ENCODE measurements at places on chromosomes 11 and 22.

DNA sequence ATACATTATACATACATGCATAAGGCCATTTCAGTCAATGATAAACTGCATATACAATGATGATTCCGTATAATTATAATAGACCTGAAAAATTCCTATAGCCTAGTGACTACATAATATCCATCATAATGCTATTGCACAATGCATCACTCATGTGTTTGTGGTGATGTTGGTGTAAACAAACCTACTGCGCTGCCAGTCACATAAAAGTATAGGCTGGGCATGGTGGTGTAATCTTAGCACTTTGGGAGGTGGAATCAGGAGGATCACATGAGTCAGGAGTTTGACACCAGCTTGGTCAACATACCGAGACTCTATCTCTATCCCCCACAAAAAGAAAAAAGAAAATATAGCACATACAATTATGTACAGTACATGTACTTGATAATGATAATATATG is 163.7 kb upstream of the DDI1 start:
- DNase-seq = no peak

GRCh38 chr11:23124996-23125395 is 264.7 kb upstream of the CCDC179 start:
- no peak for DNase-seq

DNA sequence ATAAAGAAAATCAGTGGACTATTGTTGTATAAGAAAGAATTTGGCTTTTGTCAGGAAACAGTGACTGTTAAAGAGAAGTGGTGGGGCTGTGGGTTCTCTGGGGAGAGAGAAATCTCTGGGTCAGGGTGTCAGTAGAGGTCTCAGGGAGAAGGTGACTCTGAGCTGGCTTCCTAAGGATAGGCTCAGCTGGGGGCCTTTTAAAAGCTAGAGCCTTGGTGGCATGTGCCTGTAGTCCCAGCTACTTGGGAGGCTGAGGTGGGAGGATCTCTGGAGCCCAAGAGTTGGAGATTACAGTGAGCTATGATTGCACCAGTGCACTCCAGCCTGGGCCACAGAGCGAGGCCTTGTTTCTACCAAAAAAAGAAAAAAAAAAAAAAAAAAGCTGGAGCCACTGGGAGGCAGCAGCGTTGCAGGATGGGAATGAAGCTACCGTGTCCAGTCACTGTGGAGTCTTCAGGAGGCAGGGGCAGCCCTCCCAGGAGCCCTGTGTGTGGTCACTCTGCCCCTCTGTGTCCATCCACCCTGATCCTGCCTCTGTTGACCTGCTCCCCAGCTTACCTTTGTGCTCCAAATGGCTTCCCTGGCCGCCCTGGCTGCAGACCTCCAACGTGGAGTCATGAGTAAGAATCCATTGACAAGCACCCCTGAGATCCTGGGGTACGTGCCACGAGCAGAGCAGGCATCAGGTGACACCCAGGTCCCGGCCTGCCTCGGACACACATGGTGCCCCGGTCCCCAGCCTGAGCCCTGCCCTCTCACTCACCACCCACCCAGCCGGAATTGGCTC is 5.4 kb upstream of the MIF start:
- peak; percentile 23 for DNase-seq

DNA sequence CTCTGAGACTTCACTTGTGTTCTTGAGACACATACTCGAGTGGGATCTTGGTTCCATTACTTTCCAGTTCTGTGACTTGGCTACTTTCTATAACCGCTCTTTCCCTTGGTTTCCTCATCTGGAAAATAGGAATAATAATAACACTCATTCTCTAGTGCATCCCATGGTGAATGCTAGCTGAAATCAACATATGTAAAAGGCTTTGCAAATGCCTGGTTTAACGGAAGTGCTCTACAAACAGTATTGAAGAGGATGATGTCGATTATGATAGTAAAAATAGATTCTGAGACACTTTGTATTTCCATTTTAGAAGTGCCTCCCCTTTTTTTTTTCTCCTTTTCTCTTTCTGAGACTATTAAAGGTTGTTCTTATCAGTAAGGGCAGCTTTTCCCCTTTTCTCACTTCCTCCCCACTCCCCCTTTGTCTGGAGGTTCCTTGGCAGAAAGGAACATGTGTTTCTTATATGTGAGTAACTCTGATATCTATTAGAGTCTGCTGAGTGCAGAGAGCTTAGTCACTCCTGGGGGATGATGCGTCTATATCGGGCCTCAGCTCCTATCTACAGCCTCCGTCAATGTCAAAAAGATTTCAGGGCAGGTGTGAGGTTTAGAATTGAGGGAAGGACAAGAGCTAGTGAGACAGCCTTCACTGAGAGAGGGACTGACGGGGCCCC is 489.3 kb downstream of the NTM start:
- peak; percentile 81 for DNase-seq

- no peak for DNase-seq
Measured at GRCh38 chr11:132168344-132168981, 798.0 kb downstream of the NTM start.

GRCh38 chr11:110982214-110982613 is 263.3 kb upstream of the POU2AF2 start:
- no peak for DNase-seq

DNA sequence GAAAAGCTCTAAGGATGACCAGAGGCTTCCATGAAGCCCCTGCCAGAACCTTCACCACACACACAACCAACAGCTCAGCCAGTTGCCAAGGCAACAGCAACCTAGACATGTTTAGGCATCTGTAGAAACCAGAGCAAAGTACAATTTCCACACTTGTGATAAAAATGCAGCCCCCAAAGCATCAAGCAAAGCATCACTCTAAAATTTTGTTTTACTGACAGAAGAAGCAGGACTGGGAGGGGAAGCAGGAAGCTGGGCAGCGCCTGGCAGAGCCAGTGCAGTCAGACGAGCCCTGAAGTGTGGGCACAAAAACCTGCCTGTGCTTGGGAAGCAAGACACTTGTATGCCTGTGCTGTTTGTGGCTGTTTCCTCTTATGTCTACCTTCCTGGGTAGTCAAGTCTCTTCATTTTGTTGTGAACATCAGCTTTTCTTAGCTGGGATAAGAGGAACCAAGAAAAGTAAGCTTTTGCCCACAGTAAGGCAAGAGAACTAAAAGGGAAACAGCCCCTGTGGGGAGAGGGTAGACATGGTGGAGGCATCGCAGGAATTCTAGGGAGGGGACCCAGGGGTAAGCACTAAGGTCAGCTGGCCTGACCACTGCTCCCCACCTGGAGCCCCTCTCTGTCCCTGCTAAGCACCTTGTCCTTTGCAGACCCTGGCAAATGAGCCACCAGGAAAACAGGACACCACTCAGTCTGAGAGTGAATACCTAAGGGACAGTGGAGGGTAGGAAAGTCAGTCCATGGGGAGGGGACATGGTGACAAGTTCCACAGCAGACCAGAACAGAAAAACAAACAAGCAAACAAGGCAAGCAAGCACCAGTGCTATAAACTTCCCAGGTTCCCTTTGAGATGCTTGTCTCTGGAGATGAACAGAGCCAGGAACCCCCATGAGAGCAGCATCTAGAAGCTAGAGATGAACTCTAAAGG is 13.4 kb downstream of the PACSIN2 start:
- DNase-seq = peak; percentile 53

GRCh38 chr22:40966726-40967085 is 15.5 kb downstream of the RBX1 start:
- no peak for DNase-seq

DNA sequence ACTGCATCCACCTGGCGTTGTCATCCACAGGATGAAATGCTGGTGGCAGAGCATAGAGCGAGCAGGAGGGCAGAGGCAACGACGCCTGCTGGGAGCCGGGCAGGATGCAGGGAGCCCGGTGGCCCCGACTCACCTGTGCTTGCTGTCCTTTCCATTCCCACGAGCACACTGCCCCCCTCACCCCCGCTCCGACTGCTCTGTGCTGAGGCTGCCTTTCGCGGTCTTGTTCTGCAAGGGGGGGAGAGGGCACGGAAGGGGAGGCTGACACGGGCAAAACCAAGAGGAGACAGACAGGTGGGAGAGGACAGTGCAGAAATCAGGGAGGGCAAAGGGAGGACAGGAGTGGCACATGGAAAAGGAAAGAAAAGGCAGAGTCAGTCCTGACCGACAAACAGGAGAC is 37.9 kb upstream of the CYP2D6 start:
- DNase-seq = no peak

- DNase-seq = no peak
Measured at GRCh38 chr11:17581732-17582053, 34.6 kb downstream of the OTOG start.

GRCh38 chr22:45631140-45631840 is 40.3 kb upstream of the ATXN10 start:
- DNase-seq = no peak

- DNase-seq = peak; percentile 40
Measured at GRCh38 chr22:29633514-29634312, 30.3 kb downstream of the NF2 start.

DNA sequence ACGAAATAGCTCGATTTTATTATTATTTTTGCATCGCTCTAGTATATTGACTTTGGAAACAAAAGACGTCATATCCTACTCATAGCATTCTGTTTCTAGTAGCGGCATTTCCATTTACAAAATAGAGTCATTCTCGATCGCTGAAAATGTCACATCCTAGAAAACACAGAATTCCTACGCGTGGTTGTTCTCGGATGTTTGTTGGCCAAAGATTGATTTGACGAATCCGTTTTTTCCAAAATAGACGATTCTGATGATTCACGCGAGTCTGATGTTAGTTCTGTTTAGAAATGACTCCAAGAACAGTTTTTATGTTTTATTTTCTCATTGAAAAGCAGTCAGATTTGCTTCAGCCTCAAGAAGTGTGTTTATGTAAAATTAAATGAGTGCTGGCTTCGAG is 47.6 kb downstream of the SMIM38 start:
- DNase-seq = no peak

DNA sequence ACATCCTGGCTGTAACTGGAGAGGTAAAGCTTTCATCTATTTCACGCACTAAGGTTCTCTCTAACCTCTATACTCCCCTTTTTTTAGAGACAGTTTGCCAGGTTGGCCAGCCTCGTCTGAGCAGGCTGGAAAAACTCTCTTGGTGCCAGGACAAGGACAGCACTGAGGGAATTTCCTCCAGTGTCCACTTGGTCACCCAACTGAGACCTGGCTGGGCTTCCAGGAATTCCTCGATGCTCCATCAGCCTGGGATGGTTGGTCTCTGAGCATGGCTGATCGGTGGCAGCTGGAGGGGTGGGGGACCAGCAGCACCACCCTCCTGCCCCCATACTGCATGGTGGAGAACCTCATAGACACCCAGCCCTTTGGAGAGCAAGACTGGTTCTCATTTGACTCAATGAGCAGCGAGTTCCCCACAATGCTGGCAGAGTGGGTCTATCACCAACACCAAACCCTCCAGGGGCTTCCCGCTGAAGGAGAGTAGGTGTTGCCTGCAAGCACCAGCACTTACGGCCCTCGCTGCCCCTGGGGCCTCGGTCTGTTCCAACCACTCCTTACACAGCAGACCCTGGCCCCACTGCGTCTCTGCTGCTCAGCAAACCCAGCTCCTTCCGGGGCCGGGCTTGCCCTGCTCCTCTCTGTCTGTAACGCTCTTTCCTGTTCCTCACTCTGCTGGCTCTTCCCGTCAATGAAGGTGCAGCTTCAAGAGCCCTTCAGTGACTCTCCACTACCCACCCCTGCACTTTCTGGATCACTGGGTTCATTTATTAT is 122.2 kb downstream of the ST3GAL4 start:
- no peak for DNase-seq

- DNase-seq = peak; percentile 16
Measured at GRCh38 chr11:125376117-125376516, 119.9 kb downstream of the FEZ1 start.

DNA sequence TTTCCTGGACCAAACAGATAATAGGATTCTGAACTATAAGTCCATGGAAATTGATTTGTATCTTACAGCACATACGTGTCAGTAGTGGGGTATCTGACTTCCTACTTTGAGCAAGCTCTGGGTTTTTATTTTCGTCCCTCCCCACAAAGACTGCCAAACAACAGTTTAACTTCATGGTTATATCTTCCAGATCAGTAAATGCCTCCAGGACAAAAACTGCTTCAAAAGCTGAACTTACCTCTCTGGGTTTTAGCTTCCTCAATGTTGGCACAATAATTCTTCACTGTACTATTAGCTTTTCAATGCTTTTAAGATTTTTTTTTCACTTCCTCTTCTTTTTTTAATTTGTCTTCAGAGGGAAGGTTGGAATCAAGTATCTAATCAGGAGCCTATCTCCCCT is 4.2 kb upstream of the DPF2 start:
- DNase-seq = no peak

GRCh38 chr11:8905528-8906165 is 5.3 kb upstream of the AKIP1 start:
- DNase-seq = peak; percentile 85

DNA sequence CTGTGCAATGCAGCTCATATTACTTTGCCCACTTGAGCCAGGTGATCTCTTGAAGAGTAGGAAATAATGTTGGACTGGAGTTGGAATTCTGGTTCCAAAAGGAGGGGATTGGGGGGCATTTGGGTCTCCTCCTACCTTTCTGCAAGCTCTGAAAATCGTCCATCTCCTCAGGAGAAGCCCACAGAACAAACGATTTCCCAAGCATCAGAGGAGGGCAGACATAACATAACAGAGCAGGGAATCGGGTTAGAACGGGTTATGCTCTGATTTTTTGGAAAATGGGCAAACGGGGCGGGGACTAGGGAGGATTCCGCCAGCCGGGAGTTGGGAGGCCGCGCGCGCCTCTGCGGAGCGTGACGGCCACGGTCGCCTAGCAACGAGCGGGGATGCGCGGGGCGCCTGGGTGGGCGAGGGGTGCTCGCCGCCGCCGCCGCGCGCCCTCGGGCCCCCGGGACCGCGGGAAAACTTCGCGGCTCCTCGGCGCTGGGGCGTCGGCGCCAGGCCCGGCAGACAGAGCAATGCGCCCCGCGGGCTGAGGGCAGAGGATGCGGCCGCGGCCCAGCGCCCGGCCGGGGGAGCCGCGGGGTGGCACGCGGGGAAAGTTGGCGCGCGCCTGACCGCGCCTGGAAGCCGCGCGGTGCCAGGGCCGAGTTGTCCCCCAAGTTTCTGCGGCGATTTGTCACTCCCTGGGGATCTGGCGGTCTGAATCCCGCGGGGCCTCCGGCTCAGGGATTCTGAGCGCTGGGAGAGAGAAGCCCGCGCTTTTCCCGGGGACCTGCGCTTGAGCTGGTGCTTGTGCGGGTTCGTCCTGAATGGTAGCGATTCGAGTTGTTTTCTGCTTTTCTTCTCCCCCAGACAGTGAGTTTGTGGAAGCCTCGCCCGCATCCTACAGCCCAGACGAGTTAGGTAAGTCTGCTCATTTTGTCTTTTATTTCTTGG is 27.8 kb upstream of the AMOTL1 start:
- DNase-seq = peak; percentile 41

DNA sequence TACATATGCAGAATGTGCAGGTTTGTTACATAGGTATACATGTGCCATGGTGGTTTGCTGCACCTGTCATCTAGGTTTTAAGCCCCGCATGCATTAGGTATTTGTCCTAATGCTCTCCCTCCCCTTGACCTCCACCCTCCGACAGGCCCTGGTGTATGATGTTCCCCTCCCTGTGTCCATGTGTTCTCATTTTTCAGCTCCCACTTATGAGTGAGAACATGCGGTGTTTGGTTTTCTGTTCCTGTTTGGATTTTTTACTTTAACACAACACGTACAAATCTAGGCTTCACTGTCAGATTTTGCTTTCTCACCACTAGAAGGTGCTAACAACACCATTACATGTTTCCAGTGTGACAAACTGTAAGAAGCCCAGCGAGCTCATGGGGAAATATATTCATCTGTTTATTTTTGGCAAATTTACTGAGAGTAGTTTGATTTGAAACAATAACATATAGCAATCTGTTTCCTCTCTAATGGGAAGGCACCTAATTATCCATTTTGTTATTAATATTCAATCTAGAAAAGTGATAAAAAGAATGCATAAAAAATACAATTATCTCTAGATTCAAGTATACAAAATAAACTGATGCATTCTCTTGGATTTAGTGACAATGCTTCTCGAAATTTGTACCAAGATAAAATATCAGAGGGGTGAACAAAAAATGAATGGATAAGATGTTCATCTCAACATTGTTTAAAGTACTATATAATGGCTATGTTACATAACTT is 23.2 kb upstream of the BIRC3 start:
- DNase-seq = peak; percentile 59
